ENCODE measurements at places on chromosomes 2 and 18.

- no peak for DNase-seq
Observed at GRCh38 chr2:28168376-28168775, 224.3 kb upstream of the FOSL2 start.

- DNase-seq = no peak
Observed at GRCh38 chr18:58456625-58457024, 172.3 kb downstream of the ALPK2 start.

DNA sequence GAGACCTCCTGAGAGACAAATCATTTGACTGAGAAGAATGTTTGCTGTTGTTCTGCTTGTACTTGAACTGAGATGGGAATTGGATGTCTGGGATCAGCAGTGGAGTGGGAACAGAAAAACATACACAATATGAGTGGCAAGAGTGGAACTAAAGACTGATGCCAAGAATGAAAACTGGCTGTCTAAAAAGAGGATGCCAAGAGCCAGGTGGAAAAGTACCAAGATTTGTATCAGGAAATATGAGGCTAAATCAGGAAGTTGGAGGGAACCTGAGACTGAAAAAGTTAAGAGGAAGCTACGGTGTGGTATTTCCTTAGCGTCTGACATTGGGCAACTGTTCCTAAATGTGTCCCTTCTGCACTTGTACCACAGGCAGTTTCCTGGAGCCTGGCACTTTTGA lies 440.9 kb upstream of the CELF4 start:
- no peak for DNase-seq

DNA sequence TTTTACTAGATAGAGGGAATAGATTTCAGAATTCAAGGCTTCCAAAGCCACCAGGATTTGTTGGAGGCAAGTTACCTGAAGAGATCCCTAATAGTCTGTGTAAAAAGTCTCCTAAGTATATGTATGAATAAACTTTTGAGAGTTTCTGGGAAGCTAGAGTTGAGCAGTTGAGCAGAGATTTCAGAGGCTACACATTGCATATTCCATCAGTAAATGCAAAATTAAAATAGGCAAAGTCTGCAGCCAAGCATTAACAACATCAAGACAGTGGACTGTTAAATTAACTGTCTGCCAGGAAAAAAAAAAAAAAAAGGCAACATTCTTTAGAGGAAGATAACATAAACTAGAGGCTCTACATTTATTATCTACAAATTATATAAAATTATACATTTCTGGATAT lies 420.4 kb upstream of the TMEFF2 start:
- no peak for DNase-seq

DNA sequence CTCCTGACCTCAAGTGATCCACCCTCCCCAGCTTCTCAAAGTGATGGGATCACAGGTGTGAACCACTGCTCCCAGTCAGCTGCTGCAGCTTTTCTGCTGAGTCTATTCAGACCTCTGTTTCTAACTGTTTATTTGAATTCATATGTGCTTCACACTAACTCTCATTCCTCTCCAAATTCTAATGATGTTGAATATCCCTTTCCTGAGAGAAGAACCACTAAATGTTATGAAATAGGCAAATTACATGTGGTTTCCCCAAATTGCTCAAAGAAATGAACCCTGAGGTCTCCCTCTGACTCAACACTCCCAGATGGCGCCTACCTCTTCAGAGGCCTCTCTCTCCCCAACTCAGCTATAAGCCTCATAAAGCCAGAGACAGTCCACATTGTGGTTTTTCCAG lies 98.6 kb downstream of the IRS1 start:
- no peak for DNase-seq

- DNase-seq = no peak
Observed at GRCh38 chr2:222430681-222431080, 6.3 kb downstream of the SGPP2 start.

- DNase-seq = no peak
Observed at GRCh38 chr2:28929581-28929980, 35.1 kb downstream of the WDR43 start.

DNA sequence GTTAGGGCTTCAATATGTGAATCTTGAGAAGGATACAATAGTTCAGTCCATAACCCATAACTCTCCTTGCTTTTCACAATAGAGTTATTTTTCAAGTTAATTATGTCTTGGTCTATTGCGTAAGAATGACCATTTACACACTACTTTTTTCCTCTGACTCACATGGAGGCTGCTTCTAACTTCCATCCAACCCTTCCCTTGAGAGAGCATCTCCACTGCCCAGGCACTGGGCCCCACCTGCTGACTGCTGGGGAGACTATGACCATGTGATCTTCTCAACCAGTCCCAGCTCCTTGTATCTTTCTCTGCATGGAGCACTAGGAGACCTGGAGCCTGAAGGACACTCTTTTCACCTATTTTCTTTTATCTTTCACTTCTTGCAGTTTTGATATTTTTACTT lies 251.5 kb downstream of the GPD2 start:
- DNase-seq = no peak

DNA sequence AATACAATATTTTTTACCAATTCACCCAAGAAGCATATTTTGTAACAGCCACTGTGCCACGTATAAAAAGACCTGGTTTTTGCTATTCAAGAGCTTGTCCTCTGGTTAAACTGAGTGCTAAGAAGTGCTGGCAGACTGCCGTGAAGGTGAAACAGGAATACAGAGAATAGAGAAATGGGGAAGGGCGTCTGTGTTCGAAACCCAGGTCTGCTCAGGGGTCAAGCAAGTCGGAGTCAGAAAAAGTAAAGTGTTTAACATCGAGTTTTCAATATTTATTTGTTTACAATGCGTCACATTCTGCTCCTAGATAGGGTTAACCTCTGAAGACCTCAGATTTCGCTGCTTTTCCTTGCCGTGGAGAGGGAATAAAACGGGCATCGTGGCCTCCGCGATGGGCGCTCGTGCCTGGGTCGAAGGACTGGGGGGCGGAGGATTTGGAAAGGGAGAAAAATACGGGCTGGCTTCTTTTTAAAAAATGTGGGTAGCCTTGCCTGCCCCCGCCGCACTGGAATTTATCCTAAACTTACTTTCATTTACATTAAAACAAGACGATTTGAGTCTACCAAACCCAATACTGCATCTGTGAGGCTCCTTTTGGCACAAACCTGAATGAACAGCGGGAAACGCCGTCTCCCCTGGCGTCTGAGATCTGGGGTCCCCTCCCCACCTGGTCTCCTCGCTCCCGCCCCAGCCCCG lies 1.1 kb upstream of the SNTG2 start:
- DNase-seq = no peak

DNA sequence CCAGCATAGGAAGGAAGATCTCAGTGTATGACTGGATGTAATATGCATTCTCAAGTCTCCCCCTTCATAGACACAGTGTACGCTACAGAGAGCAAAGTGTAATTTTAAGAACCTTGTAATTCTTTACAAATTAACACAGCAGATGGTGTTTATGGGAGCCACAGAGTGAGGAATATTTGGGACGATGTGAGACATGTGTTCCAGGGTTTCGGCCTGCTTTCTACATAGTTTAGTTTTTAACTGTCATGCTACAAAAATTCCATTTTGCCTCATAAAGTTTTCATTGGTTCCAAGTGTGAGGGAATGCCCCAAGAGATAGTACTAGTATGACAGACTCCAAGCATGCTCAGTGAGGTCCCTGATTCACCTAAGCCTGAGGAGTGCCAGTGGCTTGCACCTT lies 76.2 kb upstream of the LRRTM1 start:
- no peak for DNase-seq

DNA sequence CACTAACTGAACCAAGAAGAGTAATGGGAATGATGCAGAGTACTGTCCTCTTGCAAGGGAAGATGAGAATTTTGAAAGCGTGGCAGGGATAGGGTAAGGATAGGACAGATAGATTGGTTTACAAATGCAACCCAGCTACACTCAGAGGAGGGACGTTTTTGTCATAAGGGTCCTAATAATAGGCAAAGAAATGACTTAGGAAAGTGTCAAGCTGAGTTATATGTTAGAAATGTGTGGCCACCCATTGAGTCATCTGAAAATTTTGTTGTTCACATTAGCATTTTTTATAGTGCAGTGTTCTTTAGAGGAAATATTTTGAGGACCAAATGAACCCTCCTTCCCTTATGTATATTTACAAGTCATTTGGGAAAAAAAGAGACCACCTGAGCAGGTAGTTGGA lies 137.5 kb downstream of the PHLPP1 start:
- DNase-seq = no peak

- DNase-seq = peak; percentile 36
Observed at GRCh38 chr2:26344581-26345282, 1.2 kb upstream of the SELENOI start.

- DNase-seq = no peak
Observed at GRCh38 chr2:204353823-204354222, 191.5 kb upstream of the PARD3B start.

DNA sequence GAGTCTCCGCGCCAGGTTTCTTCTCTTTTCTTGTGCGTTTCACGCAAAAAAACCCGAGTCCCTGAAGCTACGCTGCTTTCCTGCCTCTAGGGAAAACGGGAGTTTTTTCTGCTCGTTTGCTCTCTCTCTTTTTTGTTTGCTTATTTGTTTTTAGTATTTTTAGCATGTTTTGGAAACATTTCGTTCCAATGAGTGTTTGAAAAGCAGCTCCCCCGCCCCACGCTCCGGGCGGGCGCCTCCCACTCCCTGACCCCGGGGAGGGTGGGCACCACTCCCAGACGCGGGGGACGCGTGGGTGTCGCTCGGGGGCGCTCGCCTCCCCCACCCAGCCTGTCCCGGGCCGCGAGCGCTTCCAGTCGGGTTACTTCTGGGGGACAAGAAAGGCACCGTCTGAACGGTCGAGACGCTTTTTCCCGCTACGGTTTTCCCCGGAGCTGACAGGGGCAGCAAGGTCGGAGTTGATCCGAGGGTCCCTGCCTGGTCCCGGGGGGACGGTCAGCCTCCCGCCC lies 446 bp upstream of the EFHD1 start:
- no peak for DNase-seq

- DNase-seq = no peak
Observed at GRCh38 chr2:158460632-158461297, 4.0 kb downstream of the PKP4 start.

GRCh38 chr2:165044505-165045303 lies 89.4 kb upstream of the SLC38A11 start:
- peak; percentile 20 for DNase-seq

GRCh38 chr2:48209214-48209885 lies 303.1 kb upstream of the FBXO11 start:
- no peak for DNase-seq

DNA sequence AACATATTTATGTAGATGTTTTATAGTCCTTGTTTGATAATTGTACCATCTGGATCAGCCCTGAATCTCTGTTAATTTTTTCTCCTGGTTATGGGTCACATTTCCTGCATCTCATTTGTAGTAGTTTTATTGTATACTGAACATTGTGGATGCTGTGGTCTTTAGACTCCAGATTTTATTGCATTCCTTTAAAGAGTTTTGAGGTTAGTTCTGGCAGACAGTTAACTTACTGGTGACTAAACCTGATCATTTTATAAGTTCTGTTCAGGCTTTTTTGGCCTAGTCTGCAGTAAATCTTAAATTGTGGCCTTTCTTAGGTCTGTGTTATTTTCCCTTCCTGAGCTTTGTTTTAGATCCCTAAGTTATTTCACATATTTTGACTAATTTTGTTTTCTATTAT lies 84.3 kb downstream of the FANCL start:
- DNase-seq = no peak

DNA sequence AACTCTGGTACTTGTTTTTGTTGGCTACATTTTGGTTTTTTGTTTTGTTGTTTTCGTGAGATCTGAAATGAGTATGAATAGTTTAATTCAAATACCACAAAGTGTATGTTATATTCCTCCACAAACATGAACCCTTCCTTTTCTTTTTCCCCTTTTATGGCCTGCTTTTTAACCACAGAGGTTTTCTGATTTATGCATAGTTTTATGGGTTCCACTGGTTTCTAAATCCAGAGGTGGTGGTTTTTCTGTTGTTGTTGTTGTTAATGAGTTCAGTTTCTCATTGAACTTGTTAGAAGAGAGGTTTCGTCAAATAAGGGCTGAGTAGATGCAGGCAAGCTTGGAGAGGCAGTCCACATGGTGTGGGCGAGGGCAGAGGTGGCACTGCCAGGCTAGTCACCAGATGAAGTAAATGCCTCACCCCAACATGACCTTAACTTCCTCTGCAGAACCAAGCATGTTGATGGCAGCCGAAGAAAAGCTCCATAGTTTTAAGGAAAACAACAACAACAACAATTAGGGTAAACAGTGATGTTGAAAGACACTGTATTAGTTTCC lies 72.5 kb downstream of the RIF1 start:
- DNase-seq = no peak

- no peak for DNase-seq
Observed at GRCh38 chr2:6639929-6640620, 225.6 kb downstream of the CMPK2 start.

- no peak for DNase-seq
Observed at GRCh38 chr2:241037498-241037897, 39.1 kb downstream of the SNED1 start.

DNA sequence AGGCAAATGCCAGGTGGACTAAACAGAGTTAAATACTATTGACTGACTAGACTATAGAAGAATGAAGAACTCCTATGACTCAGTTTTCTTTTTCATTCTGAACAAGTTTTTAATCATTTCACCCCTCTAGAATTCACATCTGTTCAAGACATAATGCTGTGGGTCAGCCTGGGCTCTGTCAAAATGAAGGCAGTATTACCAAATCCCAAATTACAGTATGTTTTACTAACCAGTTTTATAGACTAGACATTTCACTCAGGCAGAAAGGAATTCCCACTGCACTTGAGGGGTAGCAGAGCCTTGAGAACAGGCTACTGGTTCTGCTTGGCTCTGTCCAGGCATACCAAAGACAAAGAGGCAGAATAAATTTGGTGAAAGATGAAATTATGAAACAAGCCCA lies 511.7 kb downstream of the EPHA4 start:
- DNase-seq = no peak

GRCh38 chr2:84022810-84023431 lies 436.2 kb downstream of the SUCLG1 start:
- DNase-seq = peak; percentile 22

- DNase-seq = no peak
Observed at GRCh38 chr2:203489531-203489930, 45.6 kb downstream of the RAPH1 start.

DNA sequence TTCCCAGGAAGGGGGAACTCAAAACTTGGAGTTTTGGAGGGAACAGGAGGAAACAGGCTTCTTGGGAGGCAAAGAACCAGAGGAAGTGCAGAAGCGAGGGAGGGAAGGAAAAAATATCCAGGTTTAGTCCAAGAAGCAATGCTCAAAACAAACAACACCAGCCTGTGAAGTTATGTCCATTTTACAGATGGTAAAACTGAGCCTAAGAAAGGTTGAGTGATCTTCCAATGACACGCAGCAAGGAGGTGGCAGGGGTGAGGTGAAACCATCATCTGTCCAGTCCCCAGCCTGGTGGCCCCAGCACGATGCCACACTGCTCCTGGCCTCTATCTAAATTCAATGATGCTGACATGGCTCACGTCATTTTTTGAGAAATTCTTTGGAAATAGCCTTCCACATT lies 10.8 kb downstream of the DNMT3A start:
- DNase-seq = no peak

DNA sequence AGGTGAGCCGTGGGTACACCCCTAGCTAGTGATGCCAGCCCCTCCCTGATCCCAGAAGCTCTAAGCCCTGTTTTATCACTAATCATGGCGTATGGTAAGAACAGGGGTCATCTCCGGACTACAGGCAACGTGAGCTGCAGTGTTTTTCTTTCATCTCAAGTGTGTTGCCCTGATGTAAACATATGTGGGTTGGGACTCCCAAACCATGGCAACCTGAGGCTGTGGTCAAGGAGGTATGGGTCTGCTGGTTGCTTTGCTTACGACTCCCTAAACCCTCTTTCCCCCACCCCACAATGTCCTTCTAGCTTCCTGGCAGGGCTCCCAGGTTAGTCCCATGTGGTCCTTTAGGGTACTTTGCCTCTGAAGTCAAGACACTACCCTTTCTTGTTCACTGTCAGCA lies 53.6 kb upstream of the AFF3 start:
- no peak for DNase-seq

Measured in WTC11 (cell line).